ENCODE measurements at places on chromosomes 3 and 15. TPM values are rescaled to one million over a fixed set of nuclear protein-coding genes. Genes with fewer than 3 reads are reported as not detected.

WNT5A gene
- 9.9 TPM for total RNA-seq

MYZAP gene
- 3.3 TPM for total RNA-seq

LTK gene
- 0.91 TPM for total RNA-seq

TRH gene
- not detected for total RNA-seq

GRCh38 chr3:80017369-80017768 is 249.6 kb upstream of the ROBO1 start:
- no peak for DNase-seq

- no peak for DNase-seq
These were observed 11.5 kb upstream of the TIMP4 start for GRCh38 chr3:12170207-12170606.

DNA sequence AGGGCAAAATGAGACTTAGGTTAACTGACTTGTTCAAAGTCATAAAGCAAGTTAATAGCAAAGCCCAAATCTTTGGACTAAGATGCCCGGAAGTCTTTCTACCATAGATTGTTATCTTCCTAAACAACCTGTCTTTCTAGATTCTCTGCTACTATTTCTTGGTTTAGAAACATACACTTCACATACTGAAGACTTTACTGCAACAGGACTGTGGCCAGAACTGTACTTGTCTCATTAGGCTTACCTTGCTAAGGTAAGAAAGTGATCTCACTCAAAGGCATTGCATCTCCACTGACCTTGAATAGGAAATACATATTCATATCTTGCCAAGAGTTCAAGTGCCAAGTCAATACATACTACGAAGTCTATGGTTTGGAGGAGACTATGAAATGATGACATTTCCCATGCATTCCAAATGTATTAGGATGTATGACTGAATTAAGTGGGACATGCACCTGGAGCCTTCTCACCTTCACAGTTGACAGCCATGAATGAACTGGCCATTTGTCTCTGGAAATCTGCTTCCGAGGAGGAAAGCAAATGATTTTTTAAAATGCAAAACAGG is 5.0 kb downstream of the ZDHHC3 start:
- peak; percentile 28 for DNase-seq

GRCh38 chr3:150759947-150760346 is 3.0 kb downstream of the SIAH2 start:
- DNase-seq = no peak

DNA sequence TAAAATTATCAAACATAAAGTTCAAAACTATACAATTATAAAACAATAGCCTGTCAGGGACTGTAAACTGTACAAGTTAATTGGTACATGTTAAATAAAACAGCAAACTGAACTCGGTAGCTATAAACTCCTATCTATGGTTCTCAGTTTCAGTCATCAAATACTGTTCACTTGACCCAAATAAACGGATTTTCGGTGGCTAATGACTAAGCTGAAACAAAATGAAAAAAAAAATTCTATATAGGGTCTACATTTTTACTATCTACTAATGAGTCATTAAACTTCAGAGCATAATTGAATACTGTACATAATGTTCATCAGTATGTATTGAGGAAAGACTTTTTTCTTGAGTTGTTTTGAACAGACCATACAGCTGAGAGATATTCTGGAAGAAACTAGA is 6.6 kb downstream of the PROK2 start:
- no peak for DNase-seq

DNA sequence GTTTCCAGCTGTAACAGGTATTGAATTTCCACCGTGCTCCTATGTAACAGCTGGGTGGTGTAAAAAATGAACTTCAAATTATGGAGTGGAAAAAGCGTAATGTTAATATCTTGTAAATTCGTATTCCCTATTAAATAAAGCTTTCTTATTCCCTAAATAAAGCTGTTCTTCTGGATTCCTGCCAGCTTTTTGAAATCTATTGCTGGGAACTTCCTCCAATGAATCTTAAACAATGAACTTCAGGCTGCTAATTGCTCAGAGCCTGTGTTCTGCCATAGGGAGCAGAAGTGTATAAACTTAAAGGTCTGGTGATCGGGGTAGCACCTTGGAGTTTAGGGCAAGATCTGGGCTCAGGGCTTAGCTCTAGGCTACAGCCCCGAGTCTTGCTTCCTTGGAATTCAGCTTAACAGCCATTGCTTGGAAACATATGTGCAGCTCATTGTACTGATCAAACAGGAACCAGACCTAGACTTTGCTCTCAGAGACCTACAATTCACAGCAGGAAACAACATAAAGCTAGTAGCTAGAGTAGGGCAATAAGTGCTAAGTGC is 1.4 kb downstream of the ARL14 start:
- no peak for DNase-seq

- no peak for DNase-seq
These were observed 494.6 kb downstream of the NTRK3 start for GRCh38 chr15:87761736-87762509.

DNA sequence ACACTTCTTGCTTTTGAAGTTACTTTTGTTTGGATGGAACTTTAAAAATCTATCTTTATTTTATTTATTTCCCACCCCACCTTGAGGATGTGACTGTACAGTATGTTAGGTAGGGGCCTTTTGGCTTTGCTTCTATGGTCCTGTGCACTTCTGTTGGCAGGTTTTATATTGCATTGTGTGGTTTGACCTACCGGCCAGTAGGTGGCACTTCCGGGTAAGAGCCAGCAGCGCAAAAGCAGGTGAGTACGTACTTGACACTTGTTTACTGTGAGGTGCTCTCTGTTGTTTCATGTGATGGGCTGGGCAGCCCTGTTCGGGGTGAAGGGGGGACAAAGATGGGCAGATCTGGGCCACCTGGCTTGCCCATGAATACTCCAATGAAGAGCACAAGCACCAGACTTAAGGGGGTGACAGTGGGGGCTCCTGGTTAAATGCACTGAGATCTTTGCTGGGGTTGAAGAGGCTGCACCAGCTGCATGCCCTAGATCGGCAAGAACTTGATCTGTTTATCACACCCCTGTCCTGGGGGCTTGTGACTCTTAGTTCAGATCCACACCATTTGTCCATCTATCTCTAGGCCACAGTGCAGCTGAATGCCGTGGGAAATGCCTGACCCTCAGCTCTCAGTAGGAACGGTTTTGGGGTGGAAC is 131.6 kb downstream of the NLGN1 start:
- DNase-seq = no peak

DNA sequence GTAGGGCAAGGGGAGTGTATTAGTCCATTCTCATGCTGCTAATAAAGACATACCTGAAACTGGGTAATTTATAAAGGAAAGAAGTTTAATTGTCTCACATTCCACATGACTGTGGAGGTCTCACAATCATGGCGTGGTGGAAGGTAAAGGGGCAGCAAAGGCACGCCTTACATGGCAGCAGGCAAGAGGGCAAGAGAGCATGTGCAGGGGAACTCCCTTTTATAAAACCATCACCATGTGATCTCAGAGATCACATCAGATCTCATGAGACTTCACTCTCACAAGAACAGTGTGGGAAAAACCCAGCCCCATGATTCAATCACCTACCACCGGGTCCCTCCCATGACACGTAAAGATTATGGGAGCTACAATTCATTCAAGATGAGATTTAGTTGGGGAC is 41.4 kb downstream of the SUMF1 start:
- DNase-seq = no peak

DNA sequence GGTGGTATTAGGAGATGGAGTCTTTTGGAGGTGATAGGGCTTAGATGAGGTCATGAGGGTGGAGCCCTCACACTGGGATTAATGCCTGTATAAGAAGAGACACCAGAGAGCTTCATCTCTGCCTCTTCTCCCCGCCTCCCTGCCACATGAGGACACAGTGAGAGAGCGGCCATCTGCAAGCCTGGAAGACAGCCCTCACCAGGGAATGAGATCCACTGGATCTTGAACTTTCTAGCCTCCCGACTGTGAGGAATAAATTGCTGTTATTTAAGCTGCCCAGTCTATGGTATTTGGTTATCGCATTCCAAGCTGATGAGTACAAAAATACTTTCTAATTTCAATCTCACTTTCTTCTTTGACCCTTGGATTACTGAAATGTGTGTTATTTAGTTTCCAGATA is 121.4 kb downstream of the OCA2 start:
- DNase-seq = no peak

GRCh38 chr3:23263796-23264195 is 60.7 kb downstream of the UBE2E2 start:
- DNase-seq = no peak

DNA sequence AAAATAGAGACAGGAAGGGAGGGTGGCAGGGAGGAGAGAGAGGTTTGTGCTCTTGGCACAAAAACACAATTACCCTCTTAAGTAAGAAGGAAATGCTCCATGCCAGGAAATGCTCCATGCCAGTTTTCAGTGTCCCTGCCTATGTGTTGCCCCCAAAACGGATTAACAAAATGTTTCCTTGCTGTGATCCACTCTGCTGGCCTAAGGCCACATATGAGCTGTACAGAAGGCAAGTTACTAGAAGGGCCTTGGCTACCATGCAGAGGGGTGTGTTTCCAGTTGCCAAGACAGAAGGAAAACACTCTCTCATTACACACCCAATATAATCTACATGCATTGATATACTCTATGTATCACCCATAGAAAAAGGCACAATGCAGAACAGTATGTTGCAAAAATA is 98.2 kb upstream of the PTPRG start:
- DNase-seq = no peak

GRCh38 chr3:32381922-32382321 is 9.7 kb upstream of the CMTM7 start:
- no peak for DNase-seq

Measured in kidney (tissue), 22 donors.